ENCODE measurements at places on chromosomes 11 and 22.

DNA sequence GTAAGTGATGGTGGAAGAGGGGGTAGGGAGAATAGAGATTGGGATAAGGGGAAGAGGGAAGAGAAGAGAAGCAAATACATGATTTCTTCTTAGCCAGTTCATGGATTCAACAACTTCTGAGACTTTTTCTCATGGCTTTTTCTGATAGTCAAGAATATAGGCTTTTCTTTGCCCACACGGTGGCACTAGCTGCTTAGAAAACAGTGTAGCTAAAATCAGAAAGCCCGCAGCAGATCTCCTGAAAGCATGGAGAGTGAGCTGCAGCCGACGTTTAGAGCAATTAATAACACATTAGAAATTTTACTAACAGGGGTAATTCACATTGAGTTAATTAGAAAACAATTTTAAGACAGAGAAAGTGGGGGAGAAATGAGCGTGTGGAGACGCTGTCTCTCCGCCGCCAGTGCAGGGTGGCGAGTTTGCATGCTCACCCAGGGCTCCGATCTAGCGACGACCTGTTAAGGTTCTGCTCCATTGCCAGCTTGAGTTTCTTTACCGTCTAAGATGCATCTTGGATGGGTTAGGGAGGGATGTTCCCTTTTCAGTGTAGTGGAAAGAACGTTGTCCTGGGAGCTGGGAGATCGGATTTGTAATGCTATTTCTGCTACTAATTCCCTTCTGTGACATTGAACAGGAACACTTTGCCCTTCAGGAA is 3.3 kb upstream of the RAG1 start:
- DNase-seq: no peak

- DNase-seq: no peak
Measured at GRCh38 chr11:18239655-18240054, 3.1 kb upstream of the SAA4 start.

- no peak for DNase-seq
Measured at GRCh38 chr11:2304506-2305139, 2.8 kb downstream of the TSPAN32 start.

DNA sequence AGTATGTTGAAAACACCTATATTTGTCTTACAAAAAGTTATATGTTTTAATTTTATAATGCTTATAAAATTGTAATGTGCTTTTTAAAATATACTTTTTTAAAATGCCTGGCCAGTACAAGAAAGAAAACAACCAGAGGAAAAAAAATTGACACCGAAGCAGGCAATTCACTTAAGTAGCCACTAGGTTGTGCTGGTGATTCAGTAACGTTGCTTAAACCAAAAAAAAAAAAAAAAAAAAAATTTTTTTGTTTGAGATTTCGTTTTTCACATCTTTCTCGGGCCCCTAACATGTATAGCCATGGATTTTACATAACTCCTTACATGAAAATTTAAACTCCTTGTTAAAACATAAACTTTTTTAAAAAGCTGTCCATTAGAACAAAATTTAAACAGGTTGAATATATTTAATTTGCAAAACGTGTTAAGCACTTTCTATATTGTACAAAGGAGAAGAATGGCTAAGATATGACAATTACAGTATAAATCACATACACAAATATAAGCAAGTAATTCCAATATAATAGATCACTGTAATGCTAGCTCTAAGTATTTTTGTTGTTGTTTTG is 9.2 kb downstream of the OR8B4 start:
- DNase-seq: no peak

DNA sequence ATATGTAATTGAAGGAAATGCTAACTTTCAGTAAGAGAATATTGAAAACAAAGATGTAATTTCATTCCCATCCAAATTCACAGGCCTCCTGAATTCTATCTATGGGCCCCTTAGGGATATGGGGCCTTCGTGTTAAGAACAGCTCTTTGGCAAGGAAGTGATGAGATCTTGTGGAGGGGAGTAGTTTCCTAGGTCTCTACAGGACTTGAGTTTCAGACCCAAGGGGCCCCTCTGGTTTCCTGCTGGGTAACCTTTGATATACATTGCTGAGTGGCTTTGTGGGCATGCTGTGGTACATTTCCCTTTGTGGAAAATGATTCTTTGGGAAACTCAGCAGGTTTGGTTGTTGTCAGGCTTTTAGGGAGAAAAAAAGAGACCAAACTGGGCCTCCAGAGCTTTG is 6.2 kb downstream of the STIM1 start:
- DNase-seq: no peak

GRCh38 chr11:67544616-67545242 is 21.5 kb upstream of the CABP2 start:
- DNase-seq: no peak

DNA sequence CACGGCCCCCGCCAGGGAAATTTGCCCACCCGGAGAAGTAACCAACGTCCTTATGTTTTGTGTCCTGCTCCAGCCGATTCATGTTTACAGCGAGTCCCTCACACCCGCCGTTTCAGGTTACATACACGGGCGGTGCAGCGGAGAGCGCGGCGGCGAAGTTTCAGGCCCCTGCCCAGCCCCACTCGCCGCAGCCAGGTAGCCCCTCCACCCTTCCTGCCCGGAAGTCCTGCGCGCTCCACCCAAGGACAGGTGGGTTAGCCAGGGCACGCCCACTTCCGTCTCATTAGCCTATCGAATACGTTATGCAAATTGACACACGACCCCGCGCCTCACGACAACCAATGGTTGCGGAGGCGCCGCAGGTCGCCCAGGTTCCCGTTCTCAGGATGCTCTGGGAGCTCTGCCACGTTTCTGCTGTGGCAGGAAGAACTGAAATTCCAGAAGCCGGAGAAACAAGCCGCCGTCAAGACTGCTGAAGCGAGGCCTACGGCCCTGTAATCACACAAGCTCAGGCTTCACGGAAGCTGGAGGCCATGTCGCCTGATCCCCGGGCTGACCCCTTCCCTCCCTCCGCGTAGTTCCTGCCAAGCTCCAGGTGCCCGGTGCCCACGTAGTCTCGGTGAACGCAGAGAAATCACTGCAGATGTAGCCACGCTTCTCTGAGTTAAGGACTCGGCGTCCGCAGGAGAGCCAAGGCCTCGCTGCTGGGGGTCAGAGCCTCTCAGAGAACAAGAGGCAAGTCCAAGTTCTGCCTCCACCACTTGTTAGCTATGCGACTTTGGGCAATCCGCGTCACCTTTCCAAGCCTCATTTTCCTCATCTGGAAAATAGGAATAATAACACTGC is 22.4 kb upstream of the MYH9 start:
- peak; percentile 45 for DNase-seq

- DNase-seq: no peak
Measured at GRCh38 chr22:37219533-37219932, 7.3 kb upstream of the SSTR3 start.

Measured in esophagus squamous epithelium (tissue), 5 donors.